ENCODE measurements at places on chromosomes 7 and 10.

DNA sequence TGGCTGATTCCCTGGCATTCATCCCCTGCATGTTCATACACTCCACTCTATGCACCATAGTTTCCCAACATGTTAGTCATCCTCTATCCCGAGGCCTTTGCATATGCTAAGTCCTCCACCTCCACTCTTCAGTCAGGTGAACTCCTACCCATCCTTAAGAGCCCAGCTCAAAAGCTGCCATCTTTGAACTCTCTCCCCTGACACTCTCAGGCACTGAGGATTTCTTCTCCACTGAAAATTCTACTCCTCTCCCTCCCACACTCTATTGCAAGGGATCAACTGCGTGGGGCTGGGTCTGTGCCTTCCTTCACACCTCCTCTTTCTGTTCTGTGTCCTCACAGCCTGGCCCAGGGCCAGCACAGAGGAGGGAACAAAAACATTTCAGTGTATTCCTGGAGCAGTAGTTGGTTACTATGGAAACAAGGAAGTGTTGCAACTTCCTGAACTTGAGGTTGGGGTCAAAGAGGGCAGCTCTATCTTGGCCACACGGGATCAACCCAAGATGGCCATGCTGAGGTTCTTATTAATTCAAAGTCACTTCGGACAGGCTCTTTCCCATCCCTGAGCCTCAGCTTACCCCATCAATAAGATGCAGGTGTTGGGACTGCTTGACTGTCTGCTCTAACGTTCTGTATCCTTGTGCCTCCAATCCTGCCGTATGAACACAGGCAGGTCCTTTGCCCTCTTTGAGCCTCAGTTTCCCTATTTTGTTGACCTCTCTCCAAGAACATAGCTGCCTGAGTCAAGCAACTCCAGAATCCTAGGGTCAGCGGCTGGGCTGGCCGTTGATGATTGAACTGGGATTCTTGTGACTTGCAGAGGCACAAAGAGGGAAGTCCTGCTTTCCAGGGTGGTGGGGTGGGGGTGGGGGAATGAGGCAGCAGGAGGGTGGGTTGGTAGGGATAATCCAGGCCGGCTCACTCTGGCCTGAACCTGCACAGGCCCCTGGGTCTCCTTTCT lies 15.5 kb downstream of the ZMIZ1 start:
- no peak for DNase-seq

DNA sequence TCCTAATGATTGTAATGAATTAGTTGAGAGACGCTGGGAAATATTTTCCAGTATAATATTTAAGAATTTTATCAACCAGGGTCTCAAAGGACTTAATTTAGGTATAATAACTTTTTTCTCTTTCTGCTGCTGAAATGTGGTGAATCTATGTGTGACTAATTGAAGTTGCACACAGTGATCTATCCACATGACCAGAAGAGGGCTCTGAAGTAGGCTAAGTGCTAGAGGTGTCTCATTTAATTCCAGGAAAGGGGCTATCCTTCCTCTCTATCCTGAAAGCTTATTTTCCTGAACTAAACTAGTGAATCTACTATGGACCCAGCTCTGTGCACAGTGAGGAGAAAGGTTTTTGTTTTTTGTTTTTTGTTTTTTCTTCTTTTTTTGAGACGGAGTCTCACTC lies 294.4 kb upstream of the MYO3A start:
- no peak for DNase-seq

DNA sequence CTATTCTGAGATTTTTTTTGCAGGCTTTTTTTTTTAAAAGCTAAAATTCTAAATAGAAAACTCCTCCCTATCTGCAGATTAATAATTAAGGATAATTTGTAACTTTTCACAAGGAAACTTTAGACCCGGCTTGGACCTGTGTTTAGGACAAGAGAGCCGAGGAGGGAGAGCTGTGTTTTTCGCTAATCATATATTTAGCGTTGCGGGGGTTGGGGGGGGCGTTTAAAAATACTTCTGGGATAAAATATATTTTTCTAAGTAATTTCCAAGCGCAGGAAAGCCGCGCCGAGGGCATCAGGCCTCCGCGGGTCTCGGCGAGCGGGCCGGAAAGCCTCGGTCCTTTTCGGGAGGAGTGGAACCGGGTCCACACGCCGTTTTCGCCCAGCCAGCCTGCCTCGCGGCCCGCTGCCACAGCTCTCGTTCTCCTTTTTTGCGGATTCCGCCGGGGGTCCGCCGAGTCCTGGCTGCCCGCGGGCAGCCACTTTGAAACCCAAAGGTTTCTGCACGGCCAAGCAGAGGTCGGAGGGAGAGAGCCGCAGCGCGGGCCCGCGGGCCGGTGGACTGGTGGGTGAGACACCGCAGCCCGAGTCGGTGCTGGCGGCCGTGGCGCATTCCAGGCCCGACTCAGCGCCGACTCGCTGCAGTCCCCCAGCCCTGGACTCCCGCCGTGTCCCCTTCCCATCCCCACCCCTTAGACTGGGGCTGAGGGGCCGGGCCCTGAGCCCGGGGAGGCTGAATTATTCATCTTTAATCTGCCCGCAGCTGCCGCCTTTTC lies 2.3 kb downstream of the PAX2 start:
- DNase-seq: no peak

DNA sequence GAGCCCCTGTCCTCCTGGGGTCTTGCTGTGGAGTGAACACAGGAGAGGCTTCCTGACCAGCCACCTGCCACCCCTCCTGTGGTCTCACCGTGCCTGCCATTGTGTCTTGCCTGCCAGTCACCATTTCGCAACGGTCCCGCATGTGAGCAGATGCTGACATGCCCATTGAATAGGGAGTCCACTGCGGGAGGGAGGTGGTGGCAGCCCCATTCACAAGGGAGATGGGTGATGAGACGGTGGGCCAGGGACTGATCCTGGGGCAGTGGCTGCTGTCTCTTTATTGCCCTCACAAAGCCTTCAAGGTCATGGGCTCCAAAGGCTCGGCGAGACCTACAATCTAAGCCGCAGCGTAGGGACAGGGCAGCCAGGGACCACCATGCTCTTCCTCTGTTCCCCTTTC lies 76.0 kb upstream of the NPTX2 start:
- no peak for DNase-seq

GRCh38 chr10:1610986-1611770 lies 126.1 kb downstream of the ADARB2 start:
- no peak for DNase-seq

DNA sequence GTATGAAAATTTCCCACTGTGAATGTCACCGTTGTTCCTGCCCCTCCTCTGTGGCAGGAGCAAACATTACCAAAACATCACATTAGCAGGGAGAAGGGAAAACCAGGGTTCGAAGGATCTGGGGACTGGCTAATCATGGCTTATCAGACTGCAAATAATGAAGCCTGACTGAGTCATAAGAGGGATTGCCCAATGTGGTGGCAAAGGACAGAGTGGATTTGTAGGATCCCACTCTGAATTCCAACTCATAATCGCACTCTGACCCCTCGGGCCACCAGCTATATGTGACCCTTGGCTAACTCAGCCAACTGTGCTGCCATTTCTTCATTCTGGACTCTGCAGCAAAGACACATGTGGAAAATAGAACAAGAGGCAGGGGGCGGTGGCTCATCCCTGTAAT lies 347.3 kb upstream of the AUTS2 start:
- no peak for DNase-seq

GRCh38 chr10:75189266-75190096 lies 21.1 kb upstream of the VDAC2 start:
- DNase-seq: no peak

DNA sequence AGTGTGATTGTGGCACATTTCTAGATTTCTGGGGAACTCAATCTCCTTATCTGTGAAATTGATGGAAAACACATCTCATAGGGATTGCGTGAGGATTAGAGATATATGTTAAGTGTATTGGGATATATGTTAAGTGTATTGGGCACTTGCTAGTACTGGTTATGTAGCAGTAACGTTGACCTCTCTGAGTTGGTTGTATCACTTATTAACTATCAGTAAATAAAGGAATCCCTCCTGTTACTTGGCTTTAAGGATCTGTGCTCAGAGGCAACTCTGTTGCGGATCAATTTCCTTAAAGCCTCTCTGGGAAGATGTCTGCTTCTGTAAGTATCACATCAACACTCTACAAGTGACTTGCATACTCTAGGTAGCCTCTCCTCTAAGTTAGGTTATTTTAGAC lies 25.2 kb downstream of the GNAI1 start:
- DNase-seq: no peak

DNA sequence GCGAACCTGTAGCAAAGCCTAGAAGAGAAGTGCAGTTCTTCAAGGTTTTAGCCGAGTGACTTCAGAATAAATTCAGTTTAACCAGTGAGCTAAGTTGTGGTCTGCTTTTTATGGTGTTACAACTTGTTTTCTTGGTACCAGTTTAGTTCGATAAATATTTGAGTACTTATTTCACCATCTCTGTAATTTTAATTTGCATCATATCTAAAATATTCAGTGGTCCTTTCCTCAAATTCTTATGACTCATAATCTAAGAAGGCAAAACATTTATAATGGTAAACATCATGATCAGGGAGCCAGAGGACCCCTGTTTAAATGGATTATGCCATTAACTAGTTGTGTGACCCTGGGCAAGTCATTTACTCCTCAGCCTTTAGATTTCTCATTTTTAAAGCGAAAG lies 4.1 kb upstream of the BMPER start:
- DNase-seq: no peak

- DNase-seq: no peak
These were observed 61.2 kb downstream of the DNAJB6 start for GRCh38 chr7:157397731-157398691.

GRCh38 chr7:14846405-14846804 lies 56.1 kb downstream of the DGKB start:
- DNase-seq: no peak

GRCh38 chr10:127012071-127012768 lies 107.0 kb downstream of the DOCK1 start:
- no peak for DNase-seq

DNA sequence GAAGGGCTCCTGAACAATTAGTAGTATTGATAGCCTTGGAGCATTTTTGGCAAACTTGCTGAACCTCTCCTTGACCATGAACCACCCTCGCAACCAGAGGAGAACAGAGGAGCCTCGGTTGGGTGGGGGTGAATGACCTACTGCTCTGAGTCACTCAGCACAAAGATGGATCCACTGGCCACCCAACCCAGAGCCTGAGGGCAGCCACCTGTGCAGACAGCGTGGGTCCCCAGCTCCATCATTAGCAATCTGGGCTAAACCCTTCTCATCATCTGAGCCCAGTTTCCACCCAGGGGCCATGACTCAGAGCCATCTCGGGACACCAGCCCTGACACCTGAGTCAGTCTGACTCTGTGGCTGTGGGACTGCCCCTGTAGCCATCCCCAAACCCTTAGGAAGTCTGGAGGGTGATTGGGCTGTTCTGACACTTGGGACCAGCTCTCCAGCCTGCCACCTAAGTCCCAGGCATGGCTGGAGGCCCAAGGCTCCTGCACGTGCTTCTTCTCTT lies 171.8 kb upstream of the GPR26 start:
- DNase-seq: no peak

DNA sequence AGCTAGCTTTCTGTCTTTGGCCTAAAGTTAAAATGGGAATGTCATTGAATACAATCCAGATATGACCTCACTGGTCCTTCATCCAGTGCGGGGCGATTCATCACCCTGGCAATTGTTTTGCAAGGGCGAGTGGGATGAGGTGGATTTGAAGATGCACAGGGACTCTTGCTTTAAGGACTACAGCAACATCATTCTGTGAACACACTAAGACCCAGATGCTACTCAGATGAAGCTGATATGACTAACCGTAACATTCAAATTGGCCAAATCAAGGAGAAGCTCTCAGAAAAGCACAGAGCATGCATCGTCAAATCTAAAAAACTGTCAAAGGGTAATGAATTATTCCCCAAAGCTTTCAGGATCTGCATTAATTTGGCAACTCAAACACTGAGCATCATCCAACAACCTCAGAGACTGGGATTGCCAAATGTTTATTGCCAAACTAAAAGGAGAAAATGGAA lies 12.8 kb downstream of the CPA1 start:
- no peak for DNase-seq

DNA sequence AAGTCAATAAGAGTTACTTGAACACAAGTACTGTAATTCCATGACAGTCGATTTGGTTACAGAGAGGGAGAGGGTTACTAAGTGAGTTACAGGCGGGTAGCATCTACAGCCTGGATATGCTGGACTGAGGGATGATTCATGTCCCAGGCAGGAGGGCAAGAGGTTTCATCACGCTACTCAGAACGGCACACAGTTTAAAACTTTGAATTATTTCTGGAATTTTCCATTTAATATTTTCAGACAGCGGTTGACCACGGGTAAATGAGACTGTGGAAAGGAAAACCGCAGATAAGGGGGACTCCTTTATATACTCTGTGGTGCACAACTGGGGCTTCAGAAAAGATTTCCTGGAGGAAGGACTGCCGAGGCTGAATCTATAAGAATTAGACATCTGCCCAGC lies 25.7 kb upstream of the LRRC4 start:
- DNase-seq: no peak

DNA sequence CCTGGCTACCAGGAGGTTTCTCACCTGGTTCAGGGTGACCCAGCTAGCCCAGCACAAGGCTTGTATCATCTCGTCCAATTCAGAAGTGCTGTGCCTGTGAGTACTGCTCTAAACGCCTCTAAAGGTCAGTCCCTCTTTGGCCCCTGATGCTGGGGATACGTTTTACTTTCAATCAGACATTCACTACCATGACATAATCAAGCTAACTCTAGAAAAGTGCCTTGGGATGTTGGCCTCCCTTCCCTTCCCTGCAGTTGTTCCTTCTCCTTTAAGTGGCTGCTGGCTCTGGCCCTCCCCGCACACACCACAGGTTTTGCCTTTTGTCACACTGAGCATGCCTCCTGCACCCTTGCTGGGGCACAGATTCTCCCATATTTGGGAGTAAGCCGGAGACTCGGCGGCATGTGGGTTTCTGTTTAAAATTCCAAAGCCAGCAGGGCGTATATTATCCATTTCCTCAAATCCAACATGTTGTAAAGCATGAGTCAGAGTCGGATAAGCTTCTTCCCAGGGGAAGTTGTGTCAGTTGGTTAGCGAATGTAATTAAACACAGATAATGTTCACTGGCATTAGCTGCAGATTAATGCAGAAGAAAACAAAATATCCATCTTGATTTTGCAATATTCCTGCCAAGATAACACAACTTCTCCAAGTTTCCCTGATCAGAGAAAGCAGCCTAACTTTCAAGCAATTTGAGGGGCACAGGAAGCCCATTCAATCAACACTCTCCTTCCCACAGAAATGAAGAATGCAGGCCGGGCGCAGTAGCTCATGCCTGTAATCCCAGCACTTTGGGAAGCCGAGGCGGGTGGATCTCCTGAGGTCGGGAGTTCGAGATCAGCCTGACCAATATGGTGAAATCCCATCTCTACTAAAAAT lies 31.8 kb upstream of the VCL start:
- DNase-seq: no peak

All from stimulated activated CD8-positive, alpha-beta memory T cell treated with anti-CD3 and anti-CD28 coated beads, Interleukin-15, amount 100 ng/mL, for 48 hours (primary cell).